ENCODE measurements at places on chromosomes 4 and X.
A peak's percentile ranks its signal among the peaks of the same experiment; 100 is the strongest.

GRCh38 chr4:113826421-113826820 lies 64.9 kb upstream of the CAMK2D start:
- DNase-seq: no peak

DNA sequence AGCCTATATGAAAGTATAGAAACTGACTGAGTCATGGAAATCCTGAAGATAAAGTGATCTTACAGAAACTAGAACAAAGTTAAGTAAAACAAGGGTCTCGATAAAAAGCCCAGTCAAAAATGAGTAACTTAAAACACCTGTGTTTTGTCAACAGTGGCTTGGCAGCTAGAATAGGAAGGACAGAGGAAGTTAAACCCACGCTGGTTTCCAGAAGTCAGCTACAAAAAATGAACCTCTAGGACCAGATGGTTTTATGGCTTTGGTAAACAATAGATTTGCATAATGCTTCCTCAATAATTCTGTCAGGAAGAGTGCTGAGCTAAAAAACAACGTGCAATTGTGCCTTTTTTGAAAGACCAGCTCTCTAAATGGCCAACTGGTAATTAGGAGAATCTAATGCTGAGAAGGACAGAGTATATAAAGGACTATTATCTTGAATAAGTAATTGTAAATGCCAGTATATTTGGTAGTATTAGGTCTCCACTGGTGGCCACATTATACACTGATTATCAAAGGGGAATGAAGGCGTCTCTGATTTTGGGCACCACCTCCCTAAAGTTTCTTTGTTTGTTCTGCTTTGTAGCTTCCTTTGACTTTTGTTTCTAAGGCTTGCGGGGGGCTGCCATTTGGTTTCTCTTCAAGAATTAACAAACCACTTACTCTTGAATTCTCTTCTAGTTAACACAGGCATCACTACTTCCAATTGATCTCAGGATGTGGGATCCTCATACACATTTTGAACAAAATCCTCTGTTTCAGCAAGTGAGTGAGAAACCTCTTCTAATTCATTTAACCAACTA lies 72.2 kb upstream of the PPP3CA start:
- no peak for DNase-seq

- DNase-seq: no peak
Measured at GRCh38 chr4:133385161-133385954, 236.3 kb downstream of the PCDH10 start.

GRCh38 chr4:146456681-146457080 lies 65.1 kb downstream of the SLC10A7 start:
- no peak for DNase-seq

GRCh38 chr4:99816545-99817308 lies at the start of gene DAPP1:
DAPP1 (plus strand) TSS chr4:99816827; CDS start chr4:99816914, 87 bp downstream.
- peak; percentile 78 for DNase-seq

DNA sequence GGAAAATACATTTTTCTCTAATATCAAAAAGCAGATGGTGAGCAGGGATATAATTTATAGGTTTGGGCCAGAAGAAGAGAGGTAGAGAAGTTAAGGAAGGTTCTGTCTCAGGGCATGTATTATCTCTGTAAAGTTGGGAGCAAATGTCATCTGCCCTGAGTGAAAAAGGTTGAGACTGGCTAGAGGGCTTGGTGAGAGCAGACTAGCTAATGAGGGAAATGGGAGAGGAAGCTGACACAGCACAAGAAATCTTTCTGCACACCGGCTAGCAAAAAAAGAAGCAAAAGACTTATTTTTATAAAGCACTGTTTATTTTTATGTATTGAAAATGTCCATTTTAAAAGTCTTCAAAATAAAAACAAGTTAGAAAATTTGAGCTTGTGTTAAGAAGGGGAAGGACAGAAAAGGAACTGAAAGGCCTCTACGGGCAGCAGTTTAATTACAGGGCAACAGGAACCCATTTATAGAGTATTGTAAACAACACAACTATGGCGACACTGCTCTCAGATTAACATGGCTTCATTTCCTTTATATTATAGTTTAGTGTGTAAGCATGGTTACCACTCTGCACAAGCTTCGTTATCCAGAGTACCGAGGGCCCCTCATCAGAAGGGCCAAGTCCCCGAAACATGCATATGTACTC lies 17.4 kb downstream of the CD40LG start:
- no peak for DNase-seq

GRCh38 chr4:151933122-151933827 lies 172.5 kb upstream of the GATB start:
- no peak for DNase-seq

DNA sequence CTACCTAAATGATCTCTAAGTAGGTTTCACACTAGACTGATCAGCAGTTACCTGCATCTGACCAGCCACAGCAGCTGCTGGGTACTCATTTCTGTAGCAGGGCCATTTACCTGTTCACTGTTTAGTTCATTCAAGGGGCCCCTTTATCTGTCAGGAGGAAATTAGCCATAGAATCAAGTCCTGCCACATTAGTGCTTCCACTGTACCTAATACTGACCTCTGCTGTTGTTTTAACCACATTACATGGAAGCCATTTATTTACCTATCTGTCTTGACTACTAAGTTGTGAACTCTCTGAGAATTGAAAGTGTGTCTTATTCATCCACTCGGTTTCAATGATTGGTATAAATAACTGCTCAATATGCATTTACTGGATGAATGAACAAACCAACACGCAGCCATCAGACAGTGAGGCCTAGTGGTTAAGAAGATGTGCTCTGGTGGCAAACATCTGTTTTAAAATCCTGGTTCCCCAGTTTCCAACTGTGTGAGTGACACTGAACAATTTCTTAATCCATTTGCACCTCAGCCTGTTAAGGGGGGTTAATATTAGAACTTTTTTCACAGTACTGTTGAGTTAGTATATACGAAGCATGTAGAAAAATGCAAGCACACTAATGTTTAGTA lies 30.0 kb upstream of the ANXA5 start:
- DNase-seq: peak; percentile 68

DNA sequence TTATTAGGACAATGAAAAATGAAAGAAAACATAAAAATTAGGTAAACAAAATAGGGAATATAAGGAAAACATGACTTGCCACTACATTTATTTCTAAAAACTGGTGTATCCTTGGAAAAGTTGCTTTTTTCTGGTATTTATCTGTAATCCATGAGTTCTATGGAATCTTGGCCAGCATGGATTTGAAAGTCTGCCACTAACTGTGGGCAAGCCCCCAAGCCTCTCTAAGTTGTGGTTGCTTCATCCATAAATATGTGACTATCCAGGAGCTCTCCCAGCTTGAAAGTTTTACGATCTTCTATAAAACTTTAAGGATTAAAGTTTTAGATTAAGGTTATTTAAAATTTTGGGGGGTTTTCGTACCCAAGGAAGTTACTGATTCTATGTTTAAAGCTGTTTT lies 21.8 kb downstream of the RPS6KA3 start:
- DNase-seq: no peak

DNA sequence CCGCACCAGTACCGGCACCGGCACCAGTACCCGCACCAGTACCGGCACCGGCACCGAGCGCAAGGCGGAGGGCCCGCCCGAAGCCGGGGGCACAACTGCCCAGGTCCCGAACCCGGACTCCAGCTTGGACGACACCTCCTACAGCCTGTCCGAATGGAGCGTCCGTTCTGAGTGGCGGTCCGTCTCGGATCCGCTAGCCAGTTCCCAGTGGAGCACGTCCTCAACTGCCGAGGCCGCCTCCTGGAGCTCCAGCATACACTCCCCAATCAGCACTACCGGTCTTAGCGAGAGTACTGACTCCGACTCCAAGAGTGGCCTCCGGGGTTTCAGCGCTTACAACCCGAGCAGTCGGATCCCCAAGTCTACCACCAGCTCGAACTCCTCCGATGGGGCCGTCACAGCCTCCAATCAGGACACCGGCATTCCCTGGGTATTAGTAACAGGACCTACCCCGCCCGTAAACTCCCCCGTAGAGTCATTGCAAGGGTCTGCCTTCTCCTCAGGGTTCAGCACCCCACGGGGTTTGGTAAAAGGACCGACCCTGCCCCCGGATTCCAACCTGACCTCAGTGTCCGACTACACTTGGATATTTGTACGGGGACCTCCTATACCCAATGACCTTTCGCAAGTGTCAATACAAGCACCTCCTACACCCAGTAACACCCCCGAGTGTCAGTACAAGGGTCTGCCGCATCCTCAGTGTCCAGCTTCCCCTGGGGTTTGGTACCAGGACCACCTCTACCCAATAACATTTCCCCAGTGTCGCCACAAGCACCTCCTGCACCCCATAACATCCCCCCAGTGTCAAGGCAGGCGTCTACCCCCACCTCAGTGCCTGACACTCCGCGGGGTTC lies 721 bp upstream of the MAOA start:
- DNase-seq: peak; percentile 6

DNA sequence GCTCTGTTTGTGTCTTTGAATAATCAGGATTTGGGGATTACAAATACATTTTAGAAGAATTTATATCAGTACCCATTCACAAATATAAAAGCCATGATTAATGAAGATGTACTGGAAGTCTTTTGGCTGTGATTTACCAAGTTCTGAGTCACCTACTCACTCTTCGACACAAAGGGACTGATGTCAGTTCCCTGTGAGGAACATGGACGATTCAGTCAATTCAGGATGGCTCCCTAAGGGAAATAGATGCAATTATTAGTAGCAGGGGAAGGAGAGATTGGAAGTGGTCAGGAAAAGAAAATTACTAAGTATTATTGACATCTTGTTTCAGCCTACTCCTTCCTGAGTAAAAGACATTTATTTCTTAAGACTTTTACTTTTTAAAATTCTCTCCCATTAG lies 550.7 kb upstream of the SLIT2 start:
- no peak for DNase-seq

GRCh38 chrX:2513121-2513664 lies 12.4 kb upstream of the DHRSX start:
- no peak for DNase-seq

DNA sequence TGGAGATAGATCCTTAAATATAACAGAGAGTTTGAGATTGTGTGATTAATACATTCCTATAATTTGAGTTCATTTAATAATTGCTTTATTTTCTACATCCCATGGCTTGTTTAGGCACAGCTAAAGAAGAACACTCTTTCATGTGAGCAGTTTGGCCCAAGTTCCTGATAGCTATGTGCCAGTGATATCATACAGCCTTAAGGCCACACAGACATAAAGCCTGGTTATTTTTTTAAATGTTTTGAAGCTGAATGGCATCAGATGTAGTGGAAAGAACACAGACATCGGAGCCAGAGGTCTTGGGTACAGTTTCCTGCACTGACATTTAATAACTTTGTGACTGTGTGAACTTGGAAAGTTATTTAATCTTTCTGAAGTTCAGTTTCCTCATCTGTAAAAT lies 7.0 kb upstream of the NDNF start:
- no peak for DNase-seq

GRCh38 chr4:26406346-26406975 lies 83.8 kb downstream of the CCKAR start:
- no peak for DNase-seq

DNA sequence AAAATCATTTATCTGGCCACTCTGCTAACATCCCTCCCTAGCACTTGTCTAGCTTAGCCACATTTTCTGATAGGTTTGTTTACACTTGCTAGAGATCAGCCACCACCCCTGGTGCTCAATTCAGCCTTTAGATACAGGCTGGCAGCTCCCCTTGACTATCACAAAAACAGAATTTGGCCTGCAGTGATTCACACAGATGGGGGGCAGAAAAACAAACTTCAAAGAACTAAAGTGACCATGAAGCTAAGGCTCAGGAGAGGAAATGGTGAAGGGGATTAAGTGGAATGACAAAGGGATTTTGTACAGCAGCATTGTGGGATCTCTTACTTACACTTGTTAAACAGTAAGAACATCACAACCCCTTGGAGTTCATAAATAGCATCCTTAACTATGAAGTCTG lies 1718.0 kb upstream of the PCDH7 start:
- no peak for DNase-seq

DNA sequence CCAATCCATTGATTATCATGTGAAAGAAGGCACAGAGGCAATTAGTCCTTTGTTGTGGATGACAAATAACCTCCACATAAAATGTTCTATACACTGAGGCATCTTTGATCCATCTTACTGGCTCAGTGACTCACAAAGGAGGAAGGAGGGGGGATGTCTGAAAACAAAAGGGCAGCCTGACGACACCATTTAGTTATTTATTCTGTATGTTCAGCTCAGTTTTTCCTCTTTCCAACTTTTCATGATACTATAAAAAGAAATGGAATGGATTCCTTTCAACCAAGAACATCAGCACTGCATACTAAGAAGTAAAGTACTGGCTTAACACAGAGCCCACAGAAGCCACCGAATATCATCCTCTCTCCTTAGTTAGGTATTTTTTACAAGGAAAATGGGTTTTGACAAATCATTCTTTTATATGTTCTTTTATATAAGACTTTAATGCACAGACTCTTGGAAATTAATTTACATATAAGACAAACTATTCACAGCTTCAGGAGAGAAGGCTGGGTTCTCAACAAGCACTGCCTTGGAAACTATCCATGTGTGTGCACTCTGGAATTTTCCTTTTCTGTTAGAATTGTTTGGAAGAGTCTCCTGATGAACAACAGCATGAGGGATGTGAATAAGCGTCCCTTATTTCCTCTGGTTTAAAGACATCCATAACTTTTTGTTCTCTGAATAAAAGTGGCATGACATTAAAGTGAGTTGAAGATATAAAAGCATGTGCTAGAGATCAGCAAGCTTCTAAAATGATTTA lies 135.6 kb downstream of the TSPAN5 start:
- DNase-seq: no peak

GRCh38 chrX:65644621-65645289 lies 22.7 kb upstream of the MSN start:
- peak; percentile 21 for DNase-seq

- DNase-seq: no peak
Measured at GRCh38 chr4:102878901-102879300, 10.1 kb downstream of the CISD2 start.
